ENCODE measurements at places on chromosomes 7 and 10. TPM values are rescaled to one million over a fixed set of nuclear protein-coding genes. Genes with fewer than 3 reads are reported as not detected.

DNA sequence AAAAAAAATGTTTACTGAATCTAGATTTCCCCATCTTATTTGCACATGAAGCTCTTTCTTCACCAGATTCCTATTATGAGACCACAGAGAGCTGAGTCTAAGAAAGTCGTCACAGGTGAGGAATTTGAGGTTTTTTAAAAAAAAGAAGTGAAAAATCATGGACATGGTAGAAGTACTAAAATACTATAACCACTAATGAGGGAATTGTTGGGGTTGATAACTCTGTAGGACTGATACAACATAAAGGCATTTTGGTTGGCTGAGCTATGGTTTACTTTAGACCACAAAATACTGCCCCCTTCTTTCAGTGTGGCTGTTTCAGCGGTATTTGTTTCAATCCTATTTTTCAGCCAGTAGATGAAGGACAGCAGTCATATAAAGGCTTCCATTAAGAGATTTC, 1111.3 kb downstream of the TYW1 start:
- no peak for DNase-seq

GRCh38 chr7:19209166-19209696, 64.0 kb upstream of the FERD3L start:
- no peak for DNase-seq

GRCh38 chr10:944034-944831, 12.7 kb upstream of the LARP4B start:
- peak; percentile 59 for DNase-seq

DNA sequence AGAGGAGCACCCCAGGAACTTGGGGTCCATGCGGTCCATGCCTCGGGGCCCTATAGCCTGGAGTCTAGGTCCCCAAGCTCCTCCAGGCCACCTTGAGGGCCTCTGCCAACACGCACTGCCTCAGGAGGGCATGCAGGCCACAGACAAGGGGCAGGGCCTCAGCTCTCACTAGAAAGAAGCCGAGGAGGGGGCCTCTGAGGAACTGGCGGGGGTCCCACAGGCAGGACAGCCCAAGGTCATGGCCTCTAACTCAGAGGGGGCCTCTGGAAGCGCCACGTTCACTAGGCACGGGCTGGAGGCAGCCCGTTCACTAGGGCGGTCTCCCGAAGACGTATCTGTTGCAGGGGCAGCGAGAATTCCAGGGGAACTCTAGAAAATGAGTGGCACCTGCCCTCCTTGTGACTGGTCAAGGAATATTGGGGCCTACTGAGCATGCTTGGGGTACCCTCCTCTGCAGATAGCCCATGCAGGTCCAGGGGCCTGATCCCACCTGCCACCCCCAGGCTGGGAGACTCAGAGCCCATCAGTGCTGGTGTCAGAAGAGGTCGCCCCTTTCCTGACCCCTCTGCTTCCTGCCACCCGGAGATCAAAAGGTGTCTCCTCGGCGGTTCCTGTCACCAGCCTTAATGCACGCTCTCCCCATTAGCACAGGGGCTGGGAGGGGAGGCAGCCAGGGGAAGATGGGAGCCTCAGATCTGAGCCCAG, 86.7 kb upstream of the RET start:
- DNase-seq, result no peak

- DNase-seq, result no peak
Measured at GRCh38 chr10:91385306-91386085, 24.6 kb upstream of the HECTD2 start.

- DNase-seq, result peak; percentile 86
Measured at GRCh38 chr10:31133792-31134310, 102.2 kb upstream of the ZNF438 start.

DNA sequence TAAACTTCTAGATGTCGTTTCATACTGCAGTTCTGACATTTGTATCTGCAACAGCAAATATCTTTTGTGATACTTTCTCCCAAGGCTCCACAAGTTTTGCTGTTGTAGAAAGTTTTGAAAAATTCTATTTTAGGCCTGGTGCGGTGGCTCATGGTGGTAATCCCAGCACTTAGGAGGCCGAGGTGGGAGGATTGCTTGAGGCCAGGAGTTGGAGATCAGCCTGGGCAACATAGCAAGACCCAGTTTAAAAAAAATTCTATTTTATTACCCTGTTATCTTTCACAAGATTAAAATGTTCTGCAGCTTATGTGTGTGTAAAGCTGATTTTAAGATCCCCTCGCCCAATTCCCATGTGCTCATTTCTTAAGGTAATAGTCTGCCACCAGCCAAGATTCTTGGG, 1.4 kb downstream of the SND1 start:
- DNase-seq, result no peak

- DNase-seq, result no peak
Measured at GRCh38 chr10:14967897-14968296, 8.7 kb downstream of the MEIG1 start.

DNA sequence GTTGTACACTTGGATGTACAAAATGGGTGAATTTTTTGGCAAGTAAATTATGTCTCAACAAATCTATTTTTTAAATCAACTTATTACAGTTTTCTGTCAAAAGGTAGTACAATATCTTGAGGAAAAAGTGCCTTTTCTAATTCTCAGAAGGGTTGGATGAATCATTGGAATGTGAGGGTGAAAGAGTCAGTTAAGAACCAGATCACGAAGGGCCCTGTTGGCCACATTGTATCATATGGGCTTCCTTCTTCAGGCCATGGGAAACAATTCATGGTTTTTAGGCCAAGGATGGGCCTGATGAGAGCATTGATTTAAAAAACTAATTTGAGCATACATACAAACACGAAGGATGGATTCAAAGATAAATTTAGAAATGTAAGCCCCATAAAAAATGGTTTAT, 503.7 kb downstream of the TNS3 start:
- DNase-seq, result no peak

- DNase-seq, result no peak
Measured at GRCh38 chr7:25624833-25625232, 396.5 kb upstream of the NPVF start.

DNA sequence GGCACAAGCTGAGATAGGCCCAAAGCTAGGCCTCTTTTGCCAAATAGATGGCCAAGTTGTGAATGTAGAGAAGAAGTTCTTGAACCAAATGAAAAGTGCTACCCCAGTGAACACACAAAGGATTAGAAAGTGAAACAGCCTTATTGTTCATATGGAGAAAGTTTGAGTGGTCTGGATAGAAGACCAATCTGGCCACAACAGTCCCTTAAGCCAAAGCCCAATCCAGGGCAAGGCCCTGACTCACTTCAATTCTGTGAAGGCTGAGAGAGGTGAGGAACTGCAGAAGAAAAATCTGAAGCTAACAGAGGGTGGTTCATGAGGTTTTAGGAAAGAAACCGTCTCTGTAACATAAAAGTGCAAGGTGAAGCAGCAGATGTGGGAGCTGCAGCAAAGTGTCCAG, 18.7 kb upstream of the ATP6V0A4 start:
- DNase-seq, result no peak

GRCh38 chr10:116620423-116621400, at the start of gene PNLIPRP2:
TSS of gene PNLIPRP2 (plus strand) at chr10:116620953.
- peak; percentile 40 for DNase-seq

DNA sequence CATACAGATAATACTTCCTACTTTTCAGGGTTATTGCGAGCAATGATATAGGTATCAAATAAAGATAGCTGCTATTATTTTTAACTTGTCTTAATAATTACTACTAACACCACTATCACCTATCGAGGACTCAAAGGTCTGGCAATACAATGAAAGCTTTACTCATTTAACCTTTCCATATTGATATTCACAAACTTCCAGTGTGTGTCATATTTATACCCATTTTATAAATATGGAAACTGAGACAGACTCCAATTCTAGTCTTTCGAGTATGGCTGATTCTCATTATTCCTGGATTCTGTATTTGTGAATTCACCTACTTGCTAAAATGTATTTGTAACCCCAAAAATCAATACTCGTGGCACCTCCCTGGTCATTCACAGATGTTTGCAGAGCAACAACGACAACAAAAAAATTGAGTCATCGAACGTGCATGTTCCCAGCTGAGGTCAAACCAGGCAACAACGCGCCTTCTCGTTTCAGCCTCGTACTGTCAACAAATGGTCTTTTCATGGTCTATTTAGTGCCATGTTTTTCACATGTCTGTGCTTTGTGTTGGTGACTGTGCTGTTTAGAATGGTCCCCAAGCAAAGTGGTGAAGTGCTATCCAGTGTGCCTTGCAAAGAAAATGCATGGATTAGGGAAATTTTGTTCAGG, 51.7 kb downstream of the SMURF1 start:
- no peak for DNase-seq

DNA sequence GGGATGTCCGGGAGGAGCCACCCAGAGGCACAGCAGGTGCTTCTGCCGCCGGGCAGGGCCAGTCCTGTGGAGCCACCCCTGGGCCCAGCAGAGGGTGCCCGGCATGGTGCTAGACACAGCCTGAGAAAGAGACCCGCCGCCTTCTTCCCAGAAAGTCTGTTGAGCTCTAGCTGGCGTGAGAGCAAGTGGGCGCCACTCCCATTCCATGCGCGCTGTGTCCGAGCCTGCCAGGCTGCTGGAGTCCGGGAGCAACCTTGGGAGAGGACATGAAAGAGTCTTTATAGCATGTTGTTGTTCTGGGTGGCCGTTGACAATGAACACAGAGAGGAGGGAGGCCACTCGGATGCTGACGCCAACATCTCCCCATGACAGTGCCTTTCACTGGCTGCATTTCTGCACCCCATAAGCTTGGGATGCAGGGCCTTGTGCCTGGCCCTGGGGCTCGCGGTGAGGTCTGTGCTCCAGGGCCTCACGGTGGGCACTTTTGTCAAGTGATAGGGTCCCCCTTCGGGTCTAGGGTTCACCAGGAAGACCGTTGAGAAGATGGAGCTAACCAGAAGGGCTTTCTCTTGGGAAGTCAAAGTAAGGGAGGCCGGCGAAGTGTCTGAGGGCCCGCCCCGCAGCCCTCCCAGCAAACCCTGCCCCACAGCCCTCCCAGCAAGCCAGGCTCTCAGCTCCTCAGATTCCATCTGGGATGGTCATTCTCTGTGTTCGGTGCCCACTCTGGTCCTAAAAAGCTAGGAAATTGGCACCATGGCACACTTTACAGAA, 47.3 kb downstream of the NKX6-2 start:
- DNase-seq, result no peak

DNA sequence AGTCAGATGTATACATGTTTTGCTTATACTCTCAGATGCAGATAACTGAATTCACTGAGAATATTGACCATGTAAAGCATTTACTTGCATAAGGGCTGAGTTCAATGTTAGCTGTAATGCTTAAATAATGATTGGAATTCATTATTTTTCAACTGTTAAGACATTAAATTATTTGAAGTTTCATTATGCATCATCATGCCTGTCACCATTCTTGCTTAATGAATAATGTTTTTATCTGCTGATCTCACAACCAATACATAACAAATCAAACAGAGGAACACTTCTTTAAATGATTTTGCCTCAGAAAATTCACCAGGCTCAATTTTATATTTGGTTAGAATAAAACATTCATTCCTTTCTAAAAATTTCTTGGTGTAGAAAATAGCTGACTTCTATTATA, 233.4 kb downstream of the GPR37 start:
- no peak for DNase-seq

DNA sequence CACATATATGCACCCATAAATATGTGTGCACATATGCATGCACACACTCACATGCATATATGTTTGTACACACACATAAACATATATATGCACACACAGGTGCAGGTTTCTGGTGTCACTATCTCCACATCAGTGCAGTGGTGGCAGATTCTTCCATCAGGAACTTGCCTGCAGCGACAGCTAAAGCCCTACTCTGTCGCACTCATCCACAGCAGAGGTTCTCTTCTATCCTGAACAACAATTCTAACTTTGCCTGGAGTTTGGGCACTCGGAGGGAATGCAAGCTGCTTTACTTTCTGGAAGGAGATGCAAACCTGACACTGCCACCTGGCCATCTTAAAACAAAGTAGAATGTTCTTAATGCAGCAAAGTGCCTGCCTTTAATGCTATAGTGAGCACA, 745.8 kb downstream of the GRID1 start:
- no peak for DNase-seq

DNA sequence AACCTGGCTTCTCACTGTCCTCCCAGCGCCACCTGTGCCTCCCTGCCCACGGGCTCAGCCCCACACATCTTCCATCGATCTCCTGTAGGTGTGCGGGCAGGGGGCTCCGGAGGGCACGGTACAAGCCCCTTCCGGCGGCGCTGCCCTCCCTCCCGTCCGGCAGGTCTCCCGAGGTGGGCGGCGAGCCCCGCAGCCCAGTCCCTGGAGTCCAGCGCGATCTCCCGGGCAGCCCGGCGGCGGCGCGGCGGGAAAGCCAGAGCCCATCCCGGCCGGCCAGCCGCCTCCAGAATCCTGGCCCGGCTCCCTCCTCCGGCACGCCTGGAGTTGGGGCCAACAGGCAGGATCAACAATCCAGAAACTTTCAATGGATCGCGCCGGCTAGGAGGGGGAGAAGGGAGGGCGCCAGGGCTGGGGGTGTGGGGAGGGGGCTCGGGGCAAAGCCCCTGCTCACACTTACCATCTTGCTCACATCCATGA, 100.1 kb downstream of the HIP1 start:
- DNase-seq, result no peak

DNA sequence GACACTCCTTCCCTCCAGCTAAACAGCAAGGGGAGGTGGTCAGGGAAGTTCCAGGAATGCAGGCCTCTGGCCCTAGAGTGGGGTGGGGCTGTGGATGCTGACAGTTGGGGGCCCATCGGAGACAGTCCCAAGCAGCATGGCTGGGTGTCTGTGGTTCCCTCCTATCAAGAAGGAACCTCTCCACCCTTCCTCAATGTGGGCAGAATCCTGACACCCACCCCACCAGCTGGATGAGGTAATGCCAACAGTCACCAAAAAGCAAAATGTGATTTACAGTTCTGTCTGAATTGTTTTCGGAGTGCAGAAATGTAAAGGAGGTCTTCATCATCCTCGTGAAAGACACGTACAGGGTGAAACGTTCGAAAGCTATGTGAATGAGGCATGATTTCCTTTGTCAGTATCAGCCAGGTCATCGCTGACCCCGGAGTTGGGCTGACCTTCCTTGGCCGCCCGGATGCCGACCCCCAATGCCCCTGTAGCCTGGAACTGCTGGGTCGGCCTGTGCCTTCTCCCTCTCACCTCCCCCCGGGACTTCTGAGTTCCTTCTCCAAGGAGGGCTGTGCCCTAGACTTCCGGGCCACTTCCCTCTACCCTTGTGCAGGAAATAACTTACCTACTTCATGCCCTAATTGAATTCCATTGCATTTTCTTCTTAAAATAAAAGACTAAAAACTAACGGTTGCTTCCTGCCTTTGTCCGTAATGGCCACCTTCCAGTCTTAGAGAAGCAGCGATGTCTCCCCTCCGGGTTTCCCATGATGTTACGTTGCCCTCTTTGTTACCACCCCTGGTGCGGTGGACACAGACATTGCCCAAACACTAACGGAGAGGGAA, 24.5 kb downstream of the FOXK1 start:
- DNase-seq, result no peak

- DNase-seq, result no peak
Measured at GRCh38 chr10:71696628-71697326, 22.8 kb downstream of the C10orf105 start.

Gene ATXN7L1
- total RNA-seq, result 31.6 TPM

Gene TAS2R41
- total RNA-seq, result not detected

Gene PITRM1
- 88.2 TPM for total RNA-seq

Gene VSTM2A
- total RNA-seq, result 1.4 TPM

Gene PTPN20
- total RNA-seq, result 2.5 TPM

Measured in ureter (tissue), 1 donor.